Mesothelial cell of epicardium (in vitro differentiated cells): ENCODE measurements at places on chromosomes 2 and 18.

GRCh38 chr2:112721819-112722522 is 1.2 kb downstream of the NT5DC4 start:
- DNase-seq, result no peak

DNA sequence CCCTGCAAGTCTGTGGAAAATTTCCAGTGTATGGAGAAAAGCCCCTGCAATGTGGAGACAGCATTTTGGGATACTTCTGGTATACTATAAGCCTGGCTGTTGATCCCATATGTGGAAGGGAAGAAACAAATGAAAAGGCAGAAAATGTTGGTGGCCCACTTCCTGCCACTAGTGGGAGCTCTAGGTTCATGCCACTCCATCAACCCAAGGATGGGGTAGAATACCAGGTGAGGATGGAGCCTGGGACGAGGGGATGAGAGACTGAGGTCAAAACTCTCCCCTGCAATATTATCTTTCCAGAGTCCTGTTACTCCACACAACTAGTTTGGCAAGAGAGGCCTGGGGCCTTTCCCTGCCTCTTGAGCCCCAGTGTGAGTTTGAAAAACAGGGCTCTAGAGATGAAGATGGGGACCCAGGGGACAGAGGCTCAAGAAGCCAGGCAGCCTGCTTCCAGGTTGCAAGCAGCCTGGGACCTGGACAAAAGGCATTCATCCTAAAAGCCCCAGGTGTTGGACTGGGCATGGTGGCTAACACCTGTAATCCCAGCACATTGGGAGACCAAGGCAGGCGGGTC is 31.9 kb downstream of the BMP10 start:
- no peak for DNase-seq

- DNase-seq, result no peak
These were observed 35.8 kb downstream of the MFSD6 start for GRCh38 chr2:190443778-190444481.

GRCh38 chr2:61978522-61978921 is 73.0 kb downstream of the COMMD1 start:
- no peak for DNase-seq

DNA sequence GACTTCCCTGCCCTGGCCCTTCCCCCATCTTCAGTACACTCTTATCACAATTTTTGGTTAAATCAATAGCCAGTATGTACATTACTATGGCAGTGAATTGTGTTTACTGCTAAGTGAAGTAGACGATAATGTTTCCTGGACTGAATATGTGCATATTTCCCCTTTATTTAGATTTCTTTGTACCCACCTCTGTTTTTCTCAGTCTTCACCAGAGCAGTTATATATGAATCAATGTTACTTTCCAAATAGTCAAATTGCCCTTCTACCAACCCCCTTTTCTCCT is 97.1 kb upstream of the HS6ST1 start:
- DNase-seq, result no peak

DNA sequence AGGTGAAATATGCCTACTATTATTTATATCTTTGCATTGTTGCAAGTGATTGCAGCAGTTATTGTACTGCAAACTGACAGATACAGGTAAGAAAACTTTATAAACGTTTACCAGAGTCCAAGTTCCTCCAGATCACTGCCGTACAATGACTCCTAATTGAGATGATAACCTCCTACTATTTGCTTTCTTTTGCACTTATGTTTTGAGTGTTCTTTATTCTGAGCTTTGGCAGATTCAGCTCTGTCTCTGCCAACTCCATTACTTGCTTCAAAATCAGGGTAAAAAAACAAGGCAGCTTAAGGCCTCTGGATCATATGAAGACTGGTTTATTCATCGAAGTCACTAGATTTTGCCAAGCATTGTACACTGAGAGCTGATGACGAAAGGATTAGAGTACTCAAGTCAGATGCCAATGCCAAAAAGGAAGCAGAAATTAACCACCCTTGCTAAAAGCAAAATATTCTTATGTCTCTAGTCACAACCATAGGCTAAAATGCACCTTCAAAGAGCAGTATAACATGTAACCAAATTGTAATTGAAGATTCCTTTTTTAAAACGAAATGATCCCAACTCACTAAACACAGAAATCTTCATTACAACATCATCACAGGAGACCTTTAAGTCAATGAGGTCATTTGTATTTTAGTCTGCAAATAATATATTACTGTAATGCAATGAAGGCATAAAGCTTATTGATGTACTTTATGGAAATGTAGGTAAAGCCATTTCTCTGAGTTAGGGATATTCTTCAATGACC is 10.5 kb upstream of the IKZF2 start:
- DNase-seq, result no peak

GRCh38 chr2:209472871-209473270 is 49.0 kb downstream of the MAP2 start:
- DNase-seq, result no peak

DNA sequence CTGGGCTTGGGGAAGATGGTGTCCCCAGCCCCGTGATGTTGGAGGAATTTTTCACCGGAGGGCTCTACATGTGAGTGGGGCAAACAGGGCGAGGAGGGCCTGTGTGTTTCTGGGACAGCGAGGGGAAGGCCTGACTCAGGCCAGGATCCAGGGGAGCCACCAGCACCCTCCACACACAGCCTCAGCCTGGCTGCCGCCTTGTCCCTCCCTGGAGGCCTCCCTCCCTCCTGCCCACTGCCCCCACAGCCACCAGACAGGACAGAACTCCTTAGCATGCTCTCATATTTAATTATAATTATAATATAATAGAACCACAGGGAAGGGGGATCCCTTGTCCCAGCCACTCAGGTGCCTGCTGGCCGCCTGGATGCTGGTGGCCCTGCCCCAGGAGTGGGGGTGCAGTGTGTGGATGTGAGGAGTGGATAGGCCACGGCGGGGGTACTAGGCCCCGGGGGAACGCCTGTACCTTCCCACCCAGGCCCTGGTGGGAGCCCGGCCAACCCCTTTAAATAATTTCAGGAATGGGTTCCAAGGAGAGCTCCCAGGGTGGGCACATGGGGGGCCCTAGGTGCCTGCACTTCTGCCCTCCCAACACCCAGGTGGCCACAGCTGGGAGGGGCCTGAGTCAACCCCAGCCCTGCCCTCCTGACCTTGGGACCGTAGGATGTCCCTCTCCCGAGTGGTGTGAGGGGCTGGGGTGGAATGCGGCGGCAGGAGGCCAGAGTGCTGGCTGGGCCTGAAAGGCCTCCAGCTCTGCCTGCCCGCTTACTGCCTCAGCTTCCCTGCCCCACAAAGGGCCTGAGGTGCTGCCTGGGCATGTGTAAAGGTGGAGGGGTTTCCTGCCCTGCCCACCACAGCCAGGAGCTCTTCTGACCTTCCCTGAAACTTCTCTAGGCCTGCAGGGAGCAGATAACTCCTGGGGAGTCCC is 8.8 kb downstream of the PDCD1 start:
- no peak for DNase-seq

DNA sequence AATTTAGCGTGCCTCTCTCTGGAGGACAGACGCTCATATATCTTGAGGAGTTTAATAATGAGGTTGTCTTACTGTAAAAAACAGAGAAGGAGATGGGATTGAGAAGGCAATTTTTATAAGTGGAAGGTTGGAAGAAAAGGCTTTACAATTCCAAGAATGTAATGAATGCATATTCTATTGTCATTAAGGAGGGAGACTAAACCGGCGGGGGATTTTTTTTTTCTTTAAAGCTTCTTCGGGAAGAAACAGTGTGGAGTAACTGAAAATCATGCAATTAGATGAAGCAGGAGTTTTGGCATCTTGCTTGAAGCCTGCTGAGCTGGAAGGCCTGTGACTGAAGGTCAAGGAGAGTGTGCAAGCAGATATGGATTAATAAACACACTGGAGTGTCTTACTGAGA is 124.4 kb downstream of the HRH4 start:
- DNase-seq, result no peak

GRCh38 chr2:207471261-207471660 is 58.5 kb upstream of the CREB1 start:
- DNase-seq, result no peak

- no peak for DNase-seq
These were observed 703.8 kb upstream of the CRIM1 start for GRCh38 chr2:35651688-35652323.

DNA sequence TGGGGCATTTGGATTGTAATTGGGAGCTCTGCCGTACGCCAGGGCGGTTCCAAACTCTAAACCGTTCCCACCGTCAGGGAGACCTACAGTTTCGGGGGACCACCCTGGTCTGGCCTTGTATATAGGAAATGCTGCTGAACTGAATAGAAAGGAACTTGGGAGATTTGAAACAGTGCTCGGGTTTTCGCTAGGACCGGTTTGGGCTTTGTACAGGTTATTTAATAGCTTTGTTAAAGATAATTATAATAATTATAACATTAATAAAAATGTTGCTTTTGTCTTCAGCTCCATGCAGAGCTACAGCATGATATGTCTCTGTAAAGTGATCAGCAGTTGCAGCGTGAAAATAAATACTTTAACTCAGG is 2.4 kb downstream of the SP5 start:
- DNase-seq, result no peak

GRCh38 chr2:198525211-198525969 is 721.0 kb downstream of the PLCL1 start:
- DNase-seq, result no peak

- no peak for DNase-seq
These were observed 30.1 kb downstream of the CCDC74A start for GRCh38 chr2:131557558-131558321.

GRCh38 chr2:134232868-134233727 is 20.8 kb upstream of the MGAT5 start:
- DNase-seq, result no peak

- no peak for DNase-seq
These were observed 25.5 kb downstream of the RMC1 start for GRCh38 chr18:23528580-23529472.

DNA sequence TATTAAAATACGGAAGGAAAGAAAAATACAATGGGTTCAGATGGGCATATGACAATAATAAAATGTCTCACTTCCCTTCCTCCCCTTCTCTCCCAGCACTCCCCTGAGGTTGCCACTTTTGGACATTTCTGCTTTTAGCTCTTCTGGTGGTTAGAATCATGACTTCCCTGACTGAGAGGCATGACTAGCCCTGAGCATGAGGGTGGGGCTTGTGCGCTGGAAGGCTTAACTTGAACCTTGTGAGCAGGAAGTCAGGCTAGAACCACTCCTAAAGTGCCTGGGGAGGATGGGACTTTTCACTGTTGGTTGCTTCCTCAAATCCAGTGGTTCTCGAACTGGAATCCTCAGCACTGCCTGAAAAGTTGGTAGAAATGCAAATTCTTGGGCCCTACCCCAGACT is 19.7 kb upstream of the ARHGAP25 start:
- no peak for DNase-seq

DNA sequence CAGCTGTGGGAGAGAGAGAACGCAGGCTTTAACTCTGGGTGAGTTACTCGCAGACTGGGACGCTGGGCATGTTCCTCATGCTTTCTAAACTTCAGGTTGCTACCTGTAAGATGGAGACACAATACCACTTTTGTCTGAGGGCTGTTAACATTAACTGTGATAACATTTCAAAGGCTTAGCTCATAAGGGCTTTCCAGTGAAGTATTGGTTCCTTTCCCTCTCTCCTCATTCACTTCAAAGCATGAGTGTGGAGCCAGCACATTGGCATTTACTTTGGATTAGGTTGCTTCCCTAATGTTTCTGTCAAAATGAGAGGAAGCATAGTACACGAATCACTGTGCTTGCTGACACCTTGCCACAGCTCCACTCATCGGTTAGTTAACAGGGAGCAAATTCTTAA is 30.2 kb downstream of the INSIG2 start:
- no peak for DNase-seq

- no peak for DNase-seq
These were observed 40.2 kb downstream of the MYOM1 start for GRCh38 chr18:3179430-3180089.

- DNase-seq, result no peak
These were observed 97.5 kb upstream of the FSHR start for GRCh38 chr2:49251766-49252165.

DNA sequence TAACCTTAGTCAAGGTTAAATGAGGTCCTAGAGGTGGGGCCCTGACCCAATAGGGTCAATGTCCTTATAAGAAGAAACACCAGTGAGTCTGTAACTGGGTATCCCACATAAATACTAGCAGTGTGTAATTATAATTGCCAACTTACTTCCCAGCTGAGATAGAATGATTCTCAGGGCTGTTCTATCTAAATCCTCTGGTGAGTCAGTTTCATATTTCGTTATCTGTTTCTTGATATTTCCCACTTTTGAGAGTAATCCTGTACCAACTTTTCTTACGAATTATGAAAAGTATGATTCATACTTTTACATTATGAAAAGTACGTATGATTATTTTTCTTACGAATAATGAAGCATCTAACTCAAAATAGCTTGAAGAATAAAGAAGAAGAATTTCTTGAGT is 546.8 kb upstream of the NETO1 start:
- DNase-seq, result no peak

GRCh38 chr2:69095305-69095704 is 82.3 kb downstream of the ANTXR1 start:
- no peak for DNase-seq

- DNase-seq, result no peak
These were observed 503.7 kb upstream of the SLC8A1 start for GRCh38 chr2:40955635-40956034.

DNA sequence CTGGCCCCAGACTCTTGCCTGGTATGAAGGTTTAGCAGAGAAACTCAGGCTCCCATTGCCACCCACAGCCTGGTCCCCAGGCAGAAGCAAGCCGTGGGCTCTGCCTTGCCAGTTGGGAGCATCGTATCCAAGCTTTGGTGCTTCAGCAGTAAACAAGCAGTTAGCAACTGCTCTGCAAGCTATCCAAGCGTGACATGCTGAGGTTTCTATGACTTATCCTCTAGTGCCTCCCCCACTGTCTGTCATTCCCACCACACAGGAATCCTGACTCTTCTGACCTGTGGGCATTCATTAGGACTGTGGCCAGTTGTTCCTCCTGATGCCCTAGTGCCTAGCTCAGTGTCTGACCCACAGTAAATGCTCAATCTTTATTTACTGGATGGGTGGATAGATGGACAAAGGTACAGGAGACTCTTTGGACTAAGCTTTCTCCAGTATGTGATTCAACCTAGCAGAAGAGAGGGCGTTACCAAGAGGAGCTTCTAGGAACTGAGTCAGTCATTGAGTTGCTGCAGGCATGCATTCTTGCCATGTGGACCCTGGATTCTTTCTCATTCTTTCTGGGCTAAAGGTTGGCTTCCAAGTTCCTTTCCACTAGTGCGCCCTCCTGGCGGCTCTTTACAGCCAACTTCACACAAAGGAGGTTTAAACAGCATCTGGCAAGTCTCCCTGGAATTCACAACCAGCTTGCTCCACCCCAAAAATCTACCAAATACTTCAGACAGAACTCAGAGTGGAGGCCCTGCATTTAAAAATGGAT is 40.6 kb upstream of the MRPL19 start:
- DNase-seq, result no peak

GRCh38 chr18:13183790-13184189 is 34.8 kb upstream of the LDLRAD4 start:
- DNase-seq, result no peak

- DNase-seq, result no peak
These were observed 9.5 kb upstream of the MALL start for GRCh38 chr2:110124939-110125691.

- DNase-seq, result no peak
These were observed 30.8 kb upstream of the ZNF396 start for GRCh38 chr18:35407871-35408481.
